Ascending aorta (tissue), 2 donors: ENCODE measurements at places on chromosomes 16 and 17.

- no peak for DNase-seq
Measured at GRCh38 chr17:80842456-80843013, 149.1 kb upstream of the CHMP6 start.

DNA sequence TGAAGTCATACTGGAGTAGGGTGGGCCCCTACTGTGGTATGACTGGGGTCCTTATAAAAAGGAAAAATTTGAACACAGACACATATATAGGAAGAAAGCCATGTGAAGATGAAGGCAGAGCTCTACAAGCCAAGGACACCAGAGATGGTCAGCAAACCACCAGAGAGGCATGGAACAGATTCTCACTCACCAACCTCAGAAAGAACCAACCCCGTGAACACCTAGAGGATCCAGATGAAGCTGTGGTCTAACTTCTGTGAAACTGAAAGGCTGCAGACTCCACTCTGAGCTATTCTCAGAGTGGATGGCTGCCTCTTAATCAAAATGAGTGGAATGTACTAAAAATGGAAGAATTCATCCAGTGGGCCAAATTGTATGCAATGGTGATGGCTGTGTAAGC is 149.6 kb downstream of the ABCA8 start:
- no peak for DNase-seq

DNA sequence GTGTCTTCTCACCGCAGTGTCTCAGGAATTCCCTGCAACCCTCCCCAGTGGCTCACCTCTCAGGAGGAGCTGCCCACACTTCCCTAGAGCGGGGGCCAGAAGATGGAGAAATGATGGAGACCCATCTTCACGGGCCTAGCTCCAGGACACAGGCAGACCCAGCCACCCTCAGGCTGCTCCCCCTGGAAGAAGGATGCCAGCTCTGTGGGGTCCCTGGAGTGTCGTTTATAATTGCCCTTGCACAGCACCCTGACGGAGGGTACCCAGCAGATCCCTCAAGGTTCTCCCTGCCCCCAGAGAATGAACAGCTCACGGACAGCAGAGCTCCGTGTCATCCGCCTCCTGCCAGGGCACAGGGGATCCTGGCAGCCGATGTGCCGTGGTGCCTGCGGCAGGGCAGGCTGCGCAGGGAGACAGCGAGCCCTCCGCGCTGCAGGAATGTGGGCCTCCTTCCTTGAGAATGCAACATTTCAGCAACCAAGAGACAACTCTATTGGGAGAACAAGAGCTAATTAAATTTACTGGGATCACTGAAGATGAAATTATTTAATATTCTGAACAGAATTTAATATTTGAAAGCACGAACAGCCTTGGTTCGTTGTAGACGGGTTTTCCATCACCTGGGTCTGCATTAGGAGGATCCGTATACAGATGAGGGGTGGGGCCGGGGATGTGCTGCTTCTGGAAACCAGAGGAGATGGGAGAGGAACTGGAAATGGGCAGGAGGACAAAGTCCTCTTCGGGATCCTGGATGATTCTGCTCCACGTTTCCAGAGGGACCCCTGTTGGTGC is 21.0 kb upstream of the RBFOX3 start:
- DNase-seq = no peak

- DNase-seq = no peak
Measured at GRCh38 chr17:82441691-82442487, 8.7 kb downstream of the CYBC1 start.

DNA sequence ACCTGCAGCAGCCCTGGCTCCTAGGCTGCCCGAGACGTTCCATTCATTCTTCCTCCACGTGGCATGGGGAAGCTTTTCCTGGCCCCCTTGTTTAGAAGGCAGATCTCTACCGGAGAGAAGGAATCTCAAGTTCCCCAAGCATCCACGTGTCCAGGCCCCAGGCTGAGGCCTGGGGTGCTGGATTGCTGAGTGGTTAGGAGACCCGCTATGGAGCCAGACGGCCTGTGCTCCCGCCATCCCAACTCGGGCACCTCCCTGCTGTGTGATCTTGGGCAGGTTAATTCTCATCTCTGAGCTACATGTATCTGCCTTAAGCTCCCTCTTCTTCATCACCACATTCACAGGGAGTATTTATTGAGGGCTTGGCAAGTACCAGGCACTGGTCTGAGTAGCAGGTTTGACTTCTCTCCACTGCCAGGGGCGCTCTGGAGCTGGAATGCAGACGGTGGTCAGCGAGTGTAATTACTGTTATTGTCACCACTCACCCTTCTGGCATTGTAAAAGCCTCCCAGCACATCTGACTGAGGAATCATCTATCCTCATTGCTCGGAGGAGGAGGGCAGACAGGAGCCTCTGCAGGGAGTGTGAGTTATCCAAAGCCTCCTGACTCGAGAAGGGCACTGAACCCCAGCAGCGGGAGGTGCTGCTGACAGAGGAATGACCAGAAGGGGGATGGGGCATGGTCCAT is 1.1 kb upstream of the ADGRG1 start:
- no peak for DNase-seq

DNA sequence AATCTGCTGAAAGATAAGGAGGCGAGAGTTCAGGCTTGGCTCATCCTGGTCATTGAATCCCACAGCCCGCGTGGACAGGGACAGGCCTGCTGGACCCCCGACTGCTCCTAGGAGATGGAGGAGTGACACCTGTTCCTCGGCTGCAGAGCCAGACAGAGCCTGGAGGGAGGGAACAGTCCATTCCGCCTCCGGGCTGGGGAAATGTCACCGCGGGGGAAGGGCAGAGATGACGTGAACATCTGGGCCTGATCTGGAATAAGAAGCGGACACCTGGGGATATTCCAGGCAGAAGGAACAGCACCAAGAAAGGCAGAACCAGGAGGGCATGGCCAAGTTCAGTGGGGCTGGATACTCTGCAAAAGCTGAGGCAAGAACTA is 1.5 kb downstream of the ZNF747 start:
- DNase-seq = no peak

DNA sequence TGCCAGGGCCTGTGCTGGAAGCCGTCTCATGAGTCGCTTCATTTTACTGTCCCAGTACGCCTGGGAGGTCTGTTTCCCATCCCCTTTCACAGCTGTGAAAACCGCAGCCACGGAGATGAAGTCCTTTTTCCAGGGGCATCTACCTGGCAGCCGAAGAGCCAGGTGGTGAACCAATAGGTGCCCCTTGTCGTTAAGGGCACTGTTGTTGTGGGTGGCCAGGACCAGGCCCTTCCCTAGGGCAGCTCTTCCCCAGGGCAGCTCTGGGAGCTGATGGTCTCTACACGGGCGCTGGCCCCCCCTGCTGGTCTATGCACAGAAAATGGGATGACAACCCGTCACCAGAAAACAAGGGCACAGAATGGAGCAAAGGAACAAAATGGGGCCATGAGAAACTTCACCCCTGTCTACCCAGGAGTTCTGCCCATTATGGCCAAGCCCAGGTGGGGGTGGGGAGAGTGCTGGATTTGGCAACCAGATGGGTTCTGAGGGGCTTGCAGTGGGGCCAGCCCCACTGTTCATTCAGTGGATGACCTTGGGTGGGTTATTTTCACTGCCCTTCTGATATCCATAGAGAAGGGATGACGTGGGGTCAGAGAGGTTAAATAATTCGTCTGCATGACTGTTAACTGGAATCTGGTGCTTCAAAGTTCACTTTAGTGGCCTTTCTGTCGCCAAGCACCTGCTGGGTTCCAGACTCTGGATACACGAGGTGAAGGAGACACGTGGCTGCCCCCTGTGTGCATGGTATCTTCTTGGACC is 11.5 kb downstream of the RMI2 start:
- no peak for DNase-seq

- no peak for DNase-seq
Measured at GRCh38 chr17:205817-206216, 24.4 kb upstream of the DOC2B start.

GRCh38 chr16:25256695-25257469 is 763 bp downstream of the ZKSCAN2 start:
- no peak for DNase-seq

DNA sequence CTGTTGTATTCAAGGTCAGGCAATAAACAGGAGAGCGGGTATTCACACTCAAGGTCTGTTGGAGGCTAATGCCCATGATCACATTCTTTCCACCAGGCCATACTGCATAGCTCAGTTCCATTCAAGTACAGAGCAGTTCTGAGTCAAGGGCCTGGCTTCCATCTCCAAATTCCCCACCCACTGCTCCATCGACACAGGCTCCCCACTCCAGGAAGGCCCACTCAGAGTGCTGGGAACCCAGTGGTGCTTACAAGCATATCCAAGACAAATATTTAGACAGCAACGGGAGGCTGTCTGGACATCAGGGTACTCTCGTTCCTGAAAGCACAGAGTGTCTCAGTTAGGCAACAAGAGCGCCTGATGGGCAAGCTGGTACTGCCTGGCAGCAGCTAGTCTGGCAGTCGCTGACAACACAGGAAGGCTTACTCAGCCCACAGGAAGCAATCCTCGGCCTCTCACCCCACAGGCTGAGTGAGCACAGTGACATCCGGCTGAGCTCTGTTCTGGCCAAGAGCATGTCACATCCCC is 40.9 kb downstream of the RFFL start:
- DNase-seq = peak; percentile 96

GRCh38 chr16:30570636-30571444 is 674 bp downstream of the ZNF688 start:
- DNase-seq = no peak

DNA sequence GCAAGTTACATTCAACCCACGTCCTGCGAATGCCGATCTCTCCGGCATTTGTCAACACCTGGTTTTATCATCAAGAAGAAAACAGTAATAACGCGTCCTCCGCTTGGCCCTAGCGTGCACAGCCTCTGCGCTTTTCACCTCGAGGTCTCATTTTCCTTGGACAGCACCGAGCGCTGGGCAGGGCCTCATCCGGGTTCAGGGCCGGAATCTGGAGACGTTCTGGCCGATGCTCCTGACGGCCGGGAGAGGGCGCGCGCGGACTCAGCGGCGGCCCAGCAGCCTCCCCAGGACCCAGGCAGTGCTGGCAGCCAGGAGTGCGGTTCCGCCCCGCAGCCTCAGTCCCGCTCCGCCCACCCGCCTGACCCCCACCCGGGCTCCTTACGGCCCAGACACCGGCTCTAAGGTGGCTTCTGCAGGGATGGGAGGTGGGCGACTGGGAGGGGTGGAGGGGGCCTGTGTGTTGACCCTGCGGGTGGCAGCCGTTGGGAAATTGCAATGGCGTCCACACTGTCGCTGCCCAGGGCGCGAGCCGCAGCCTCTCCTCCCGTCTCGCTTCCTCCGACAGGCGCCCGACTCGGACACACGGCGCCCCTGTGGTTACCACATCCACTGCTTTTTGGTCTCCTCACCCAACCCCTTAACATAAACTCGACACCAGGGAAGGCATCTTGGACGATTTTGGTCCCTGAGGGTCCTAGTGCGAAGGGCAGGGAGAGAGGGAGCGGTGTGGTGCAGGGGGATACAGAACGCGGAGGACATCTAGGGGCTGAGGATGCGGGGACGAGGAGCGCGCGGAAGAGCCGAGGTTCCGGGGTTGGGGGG is 7.4 kb upstream of the FLYWCH1 start:
- peak; percentile 92 for DNase-seq

GRCh38 chr17:57919918-57920317 is 35.3 kb downstream of the CUEDC1 start:
- DNase-seq = no peak

- DNase-seq = peak; percentile 63
Measured at GRCh38 chr17:11598274-11599221, at the start of gene DNAH9. Gene DNAH9, plus strand, starts transcription at chr17:11598470. Its CDS starts 29 bp downstream, at chr17:11598499.

- DNase-seq = no peak
Measured at GRCh38 chr16:85173981-85174751, 61.9 kb upstream of the CIBAR2 start.

DNA sequence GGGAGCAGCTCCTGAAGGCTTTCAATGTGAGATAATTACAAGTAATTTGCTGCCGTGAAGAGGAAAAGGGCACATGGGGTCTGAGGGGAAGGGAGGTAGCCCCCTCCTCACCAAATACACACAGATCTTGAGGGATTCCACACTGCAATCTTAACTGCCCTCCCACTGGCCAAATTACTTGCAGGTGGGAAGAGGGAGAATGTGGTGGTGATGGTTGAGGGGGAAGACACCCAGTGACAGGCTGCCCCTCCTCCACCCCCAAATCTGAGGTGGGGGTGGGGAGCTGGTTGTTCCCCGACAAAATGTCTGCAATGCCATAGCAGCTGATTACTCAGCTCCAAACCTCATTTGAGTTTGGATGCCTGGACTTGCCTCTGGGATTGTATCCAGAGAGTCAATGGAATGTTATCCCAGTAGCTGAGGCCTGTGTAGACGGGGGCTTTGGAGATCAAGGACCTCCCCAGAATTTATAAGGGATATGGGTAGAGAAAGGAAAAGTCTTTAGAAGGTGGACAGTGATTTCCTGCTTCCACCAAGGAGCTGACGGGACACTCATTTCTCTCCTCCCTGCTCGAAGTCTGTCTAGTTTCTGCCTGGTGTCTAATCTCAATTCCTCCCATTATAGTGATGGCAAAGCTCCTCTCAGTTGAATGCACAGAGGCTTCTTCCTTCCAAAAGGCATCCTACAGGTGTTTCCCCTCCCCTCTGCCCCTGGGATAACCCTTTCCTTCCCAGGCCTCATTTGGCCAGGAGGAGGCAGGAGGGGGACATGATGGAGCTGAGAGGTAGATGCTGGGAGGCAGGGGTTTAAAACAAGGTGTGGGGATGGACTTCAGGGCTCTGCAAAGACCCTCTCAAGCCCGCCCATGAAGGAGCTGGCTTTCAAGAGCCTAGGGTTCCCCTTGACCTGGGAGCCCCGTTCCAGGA is 8.7 kb downstream of the DLX4 start:
- no peak for DNase-seq

DNA sequence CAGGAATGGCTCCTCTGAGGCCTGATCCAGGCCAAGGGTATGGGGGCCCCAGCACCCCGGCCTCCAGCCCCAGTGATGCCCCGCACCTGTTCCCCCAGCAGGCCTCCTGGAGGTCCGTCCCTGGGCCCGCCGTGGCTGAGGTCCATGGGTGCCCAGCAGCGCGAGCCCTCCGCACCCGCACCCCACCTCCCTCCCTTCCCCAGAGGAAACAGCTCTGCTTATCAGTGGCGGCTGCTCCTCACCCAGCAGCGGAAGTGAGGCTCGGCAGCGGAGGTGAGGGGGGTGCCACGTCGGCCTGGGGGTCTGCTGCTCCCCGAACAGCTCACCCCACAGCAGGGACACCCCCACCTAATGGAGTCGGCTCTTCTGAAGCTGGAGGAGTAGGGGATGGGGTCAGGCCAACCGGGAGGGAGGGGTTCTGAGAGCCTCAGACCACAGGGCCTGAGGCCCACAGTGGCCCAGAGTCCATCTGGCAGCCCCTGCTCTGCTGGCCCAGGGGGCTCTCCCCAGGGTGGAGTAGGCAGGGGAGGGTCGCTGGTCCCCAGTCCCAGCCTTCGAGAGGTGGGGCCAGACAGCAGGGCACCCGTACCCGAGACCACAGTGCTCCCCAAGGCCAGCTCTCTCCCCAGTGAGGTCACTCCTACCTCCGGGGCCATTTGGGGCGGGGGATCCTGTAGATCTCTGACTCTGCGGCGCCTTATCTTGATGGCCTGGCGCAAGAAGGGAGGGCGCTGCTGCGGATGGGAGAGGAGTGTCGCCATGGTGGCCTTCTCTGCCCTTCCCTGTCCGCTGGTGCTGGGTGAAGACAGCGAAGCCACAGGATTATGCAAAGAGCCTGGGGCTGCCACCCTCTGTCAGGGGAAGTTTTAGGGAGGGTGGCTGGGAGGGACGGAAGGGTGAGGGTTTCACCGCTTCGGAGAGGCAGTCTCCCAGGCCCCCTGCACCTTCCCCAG is at the start of gene UNC13D:
Gene UNC13D (minus strand): TSS at position 828 of the 953 bp plus-strand sequence. CDS start 67 bp downstream, at position 761.
- peak; percentile 65 for DNase-seq

- no peak for DNase-seq
Measured at GRCh38 chr17:43556292-43556691, 10.2 kb upstream of the ETV4 start.
